ENCODE measurements at places on chromosomes 3 and 15.

DNA sequence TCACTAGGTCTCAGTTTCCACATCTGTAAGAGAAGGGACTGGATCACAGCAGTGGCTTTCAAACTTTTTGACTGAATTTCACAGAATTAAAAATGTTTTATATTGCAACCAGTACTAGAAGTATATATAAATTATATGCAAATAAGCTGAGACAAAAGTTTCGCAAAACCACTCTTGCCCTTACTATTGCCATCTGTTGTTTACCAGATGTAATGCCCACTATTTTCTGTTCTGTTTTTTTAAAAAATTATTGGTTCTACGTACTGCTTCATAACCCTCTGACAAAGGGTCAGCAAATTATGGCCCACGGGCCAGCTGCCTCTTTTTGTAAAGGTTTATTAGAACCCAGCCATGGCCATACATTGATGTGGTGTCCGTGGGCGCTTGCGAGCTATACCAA lies 44.8 kb downstream of the PDIA5 start:
- no peak for DNase-seq

DNA sequence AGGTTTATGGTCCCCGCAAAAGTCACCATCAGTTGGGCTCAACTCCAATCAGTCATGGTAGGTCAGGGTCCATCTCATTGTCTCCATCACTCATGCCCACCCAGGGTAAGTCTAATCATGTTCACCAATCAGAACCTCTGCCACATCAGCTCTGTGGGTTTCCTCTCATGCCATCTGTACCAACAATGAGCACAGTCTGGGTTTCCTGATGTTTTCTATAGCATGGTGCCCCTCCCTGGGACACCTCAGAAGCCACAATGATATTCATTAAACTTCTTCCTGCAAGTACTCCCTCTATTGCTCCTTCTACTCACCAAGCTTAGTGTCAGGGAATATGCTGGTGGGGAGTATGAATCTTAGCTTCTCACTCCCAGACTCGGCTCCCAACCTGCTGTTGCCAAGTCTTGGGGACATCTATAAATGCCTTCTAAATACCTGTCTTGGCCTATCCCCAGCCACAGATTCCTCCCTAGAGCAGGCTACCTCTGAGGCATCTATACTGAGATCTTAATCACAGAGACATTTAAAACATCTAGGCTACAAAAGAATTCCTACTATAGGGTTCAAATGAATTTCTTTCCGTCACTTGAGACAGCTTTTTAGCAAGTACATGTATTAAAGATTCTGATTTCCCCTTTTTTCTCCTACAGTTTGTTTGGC lies 5.0 kb upstream of the CCR2 start:
- no peak for DNase-seq

DNA sequence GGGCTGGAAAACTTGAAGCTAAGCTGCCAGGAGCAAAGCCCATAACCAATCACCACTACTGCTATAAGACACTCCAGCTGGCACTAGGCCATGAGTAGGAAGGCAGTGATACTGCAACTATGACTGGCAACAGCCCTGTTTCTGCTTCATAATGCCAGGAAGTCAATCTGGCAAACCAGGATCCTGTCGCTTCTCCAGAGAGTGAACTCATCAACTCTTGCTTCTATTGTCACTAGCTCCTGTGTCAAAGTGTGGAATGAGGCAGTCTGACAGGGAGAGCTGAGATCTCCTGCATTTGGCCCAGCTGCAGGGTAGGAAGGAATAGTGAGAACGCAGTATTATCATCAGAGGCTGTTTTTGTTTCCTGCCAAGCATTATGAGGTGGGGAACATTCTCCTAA lies 105.3 kb downstream of the CTNNB1 start:
- peak; percentile 45 for DNase-seq

- no peak for DNase-seq
Measured at GRCh38 chr3:189446959-189447560, 184.1 kb upstream of the TP63 start.

GRCh38 chr15:33844186-33844585 lies 124.1 kb upstream of the CHRM5 start:
- no peak for DNase-seq

DNA sequence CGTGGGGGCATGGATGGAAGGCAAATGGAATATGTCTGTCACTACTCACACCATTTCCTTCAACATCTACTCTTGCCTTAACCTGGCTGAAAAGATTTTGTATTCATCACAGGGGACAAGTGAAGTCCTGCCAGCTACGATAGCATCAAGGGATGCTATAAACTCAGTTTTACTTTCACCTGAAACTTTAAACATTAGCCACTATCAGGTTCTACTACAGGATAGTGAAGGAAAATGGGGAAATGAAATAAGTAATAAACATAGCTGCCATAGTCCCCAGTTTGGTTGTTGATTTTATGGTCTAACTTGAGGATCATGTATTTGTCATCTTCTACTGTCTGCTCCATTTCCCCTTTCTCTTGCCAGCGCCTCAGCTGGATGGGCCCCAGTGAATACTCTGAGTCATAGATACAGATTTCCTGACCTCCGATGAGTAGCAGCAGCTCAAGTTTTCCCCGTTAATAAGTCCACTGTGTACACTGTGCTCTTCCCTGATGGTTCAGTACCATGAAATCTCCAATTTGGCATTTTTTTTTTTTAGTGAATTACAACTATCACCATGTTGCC lies 338.2 kb upstream of the SLCO3A1 start:
- DNase-seq, result no peak

GRCh38 chr3:66497985-66498671 lies 2.7 kb downstream of the LRIG1 start:
- no peak for DNase-seq

DNA sequence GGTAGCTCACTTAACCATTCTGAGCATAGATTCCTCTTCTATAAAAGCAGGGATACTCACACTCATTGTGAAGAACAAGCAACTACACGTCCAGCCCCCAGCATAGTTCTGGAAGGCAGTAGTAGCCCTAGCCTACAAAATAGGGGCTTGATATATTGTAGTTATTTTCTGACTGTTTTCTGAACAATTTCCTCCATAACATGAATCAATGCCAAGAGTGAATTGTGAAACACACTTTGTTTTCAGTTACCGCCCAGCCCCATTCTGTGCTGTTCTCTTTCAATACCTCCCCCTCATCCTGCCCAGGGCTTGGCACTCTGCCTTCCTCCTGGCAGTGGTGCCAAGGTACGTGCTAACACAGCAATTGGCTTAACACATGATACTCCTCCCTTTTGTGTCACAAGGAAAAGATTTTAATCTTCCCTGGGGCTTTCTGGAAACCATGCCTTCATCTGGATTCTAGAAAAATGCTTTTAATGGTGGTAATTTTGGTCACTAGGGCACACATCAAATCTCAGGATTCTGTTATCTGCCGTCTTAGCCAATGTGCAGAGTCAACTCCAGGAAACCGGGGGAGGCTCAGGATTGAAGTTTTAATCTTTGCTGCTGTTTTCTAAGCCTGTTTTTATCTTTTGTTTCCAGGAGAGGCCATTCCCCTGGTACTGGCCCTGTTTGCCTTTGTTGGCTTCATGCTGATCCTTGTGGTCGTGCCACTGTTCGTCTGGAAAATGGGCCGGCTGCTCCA lies 37.2 kb downstream of the IL20RB start:
- DNase-seq, result no peak

- DNase-seq, result no peak
Measured at GRCh38 chr3:54232618-54233017, 110.3 kb downstream of the CACNA2D3 start.

GRCh38 chr15:34161329-34161963 lies 48.5 kb downstream of the KATNBL1 start:
- DNase-seq, result no peak

- DNase-seq, result no peak
Measured at GRCh38 chr3:126466886-126467610, 8.6 kb downstream of the ZXDC start.

DNA sequence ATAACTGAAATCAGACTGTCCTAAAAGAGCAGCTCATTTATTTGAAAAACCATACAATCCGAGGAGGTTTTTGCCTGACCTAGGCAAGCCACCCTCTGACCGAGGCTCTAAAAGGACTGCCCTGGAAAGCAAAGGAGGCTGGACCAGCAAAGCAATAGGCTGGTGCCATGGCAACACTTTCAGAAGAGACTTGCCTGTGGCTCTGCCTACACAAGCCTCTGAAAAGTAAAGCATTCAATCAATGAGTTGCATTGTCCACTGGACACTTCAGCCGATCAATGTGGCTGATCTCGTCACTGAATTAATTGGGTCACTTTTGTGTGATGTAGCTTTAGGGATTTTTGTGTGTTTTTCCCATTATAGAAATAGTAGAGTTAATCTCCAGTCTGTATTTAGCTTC lies 99.1 kb upstream of the SEMA6D start:
- no peak for DNase-seq

DNA sequence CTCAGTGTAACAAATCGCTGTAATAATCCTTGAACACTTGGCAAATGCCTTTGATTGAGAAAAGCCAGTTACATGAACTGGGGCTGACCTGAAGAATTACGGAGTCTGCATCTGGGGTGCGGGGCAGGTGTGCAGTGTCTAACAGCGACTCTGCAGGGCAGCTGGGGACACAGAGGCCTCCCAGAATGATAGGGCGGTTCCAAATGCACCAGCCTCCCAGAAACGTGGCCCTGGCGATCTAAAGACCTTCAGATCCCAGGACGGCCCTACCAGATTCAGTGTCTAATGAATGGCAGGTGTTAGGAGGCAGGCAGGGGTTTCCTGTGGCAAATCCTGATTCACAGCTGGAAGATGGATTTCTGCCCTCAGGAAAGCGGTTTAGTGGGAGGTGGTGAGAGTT lies 100.5 kb upstream of the RGMA start:
- DNase-seq, result peak; percentile 20

DNA sequence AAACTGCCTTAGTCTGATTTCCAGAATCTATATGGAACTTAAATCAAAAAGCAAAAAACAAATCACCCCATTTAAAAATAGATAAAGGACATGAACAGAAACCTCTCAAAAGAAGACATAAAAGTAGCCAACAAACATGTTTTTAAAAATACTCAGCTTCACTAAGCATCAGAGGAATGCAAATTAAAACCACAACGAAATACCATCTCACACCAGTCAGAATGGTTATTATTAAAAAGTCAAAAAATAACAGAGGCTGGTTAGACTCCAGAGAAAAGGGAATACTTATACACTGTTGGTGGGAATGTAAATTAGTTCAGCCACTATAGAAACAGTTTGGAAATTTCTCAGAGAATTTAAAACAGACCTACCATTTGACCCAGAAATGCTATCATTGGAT lies 367.9 kb downstream of the ZIC4 start:
- DNase-seq, result no peak

GRCh38 chr3:135889443-135889842 lies 76.1 kb upstream of the PPP2R3A start:
- DNase-seq, result no peak

- no peak for DNase-seq
Measured at GRCh38 chr3:64828276-64828675, 140.5 kb upstream of the ADAMTS9 start.

GRCh38 chr3:81375921-81376320 lies 385.5 kb downstream of the GBE1 start:
- no peak for DNase-seq

- no peak for DNase-seq
Measured at GRCh38 chr3:127112796-127113570, 79.9 kb upstream of the PRR23E start.

- DNase-seq, result no peak
Measured at GRCh38 chr3:123576122-123576521, 8.7 kb downstream of the HACD2 start.

Data from NCI-H524 (cell line).